Kasumi-1 (cell line): ENCODE measurements at places on chromosomes 6 and 20.

DNA sequence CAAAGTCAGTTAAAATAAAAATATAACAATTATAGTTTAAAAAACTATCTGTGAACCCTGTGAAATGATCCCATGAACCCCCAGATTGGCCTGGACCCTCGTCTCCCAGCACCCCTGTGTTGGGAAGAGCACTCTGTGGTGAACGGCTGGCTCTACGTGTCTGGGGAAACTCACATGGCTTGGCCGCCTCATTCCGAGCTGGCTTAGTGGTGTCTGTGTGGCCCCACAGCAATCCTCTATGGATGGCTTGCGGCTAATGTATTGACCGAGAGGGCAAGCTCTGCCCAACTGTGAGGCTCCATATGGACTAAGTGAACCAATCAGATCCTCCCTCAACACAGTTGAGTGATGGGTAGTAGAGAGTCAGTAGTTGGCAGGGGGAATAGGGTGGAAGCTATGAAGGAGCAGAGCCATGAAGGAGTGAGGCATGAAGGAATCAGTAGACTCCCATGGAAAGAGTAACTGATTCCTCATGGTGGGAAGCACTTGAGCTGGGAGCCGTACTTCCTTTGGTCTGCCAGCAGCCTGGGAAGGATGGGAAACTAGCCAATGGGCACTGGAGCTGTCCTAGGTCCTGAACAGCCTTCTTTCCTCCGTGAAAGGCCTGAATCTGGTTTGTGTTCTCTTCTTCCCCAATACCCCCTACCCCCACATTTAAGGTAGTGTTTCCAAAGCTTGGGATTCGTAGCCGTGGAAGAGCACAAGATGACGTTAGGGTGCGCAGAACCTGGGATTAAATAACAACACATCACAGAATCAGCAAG lies 21.6 kb upstream of the ZNF831 start:
- no peak for DNase-seq

- no peak for DNase-seq
Observed at GRCh38 chr20:18702736-18703135, 110.8 kb upstream of the SCP2D1 start.

GRCh38 chr6:105596284-105596755 lies 193.4 kb upstream of the PREP start:
- no peak for DNase-seq

- DNase-seq: no peak
Observed at GRCh38 chr6:150247803-150248202, 105.0 kb downstream of the PPP1R14C start.

- peak; percentile 7 for DNase-seq
Observed at GRCh38 chr20:56995635-56996075, 270.8 kb downstream of the BMP7 start.

GRCh38 chr20:41172296-41173140 lies 35.2 kb downstream of the PLCG1 start:
- no peak for DNase-seq
